ENCODE measurements at places on chromosomes 3 and 15.

GRCh38 chr3:124513610-124513997, 216.6 kb upstream of the UMPS start:
- no peak for DNase-seq

GRCh38 chr3:31485196-31485595, 47.5 kb upstream of the STT3B start:
- no peak for DNase-seq

DNA sequence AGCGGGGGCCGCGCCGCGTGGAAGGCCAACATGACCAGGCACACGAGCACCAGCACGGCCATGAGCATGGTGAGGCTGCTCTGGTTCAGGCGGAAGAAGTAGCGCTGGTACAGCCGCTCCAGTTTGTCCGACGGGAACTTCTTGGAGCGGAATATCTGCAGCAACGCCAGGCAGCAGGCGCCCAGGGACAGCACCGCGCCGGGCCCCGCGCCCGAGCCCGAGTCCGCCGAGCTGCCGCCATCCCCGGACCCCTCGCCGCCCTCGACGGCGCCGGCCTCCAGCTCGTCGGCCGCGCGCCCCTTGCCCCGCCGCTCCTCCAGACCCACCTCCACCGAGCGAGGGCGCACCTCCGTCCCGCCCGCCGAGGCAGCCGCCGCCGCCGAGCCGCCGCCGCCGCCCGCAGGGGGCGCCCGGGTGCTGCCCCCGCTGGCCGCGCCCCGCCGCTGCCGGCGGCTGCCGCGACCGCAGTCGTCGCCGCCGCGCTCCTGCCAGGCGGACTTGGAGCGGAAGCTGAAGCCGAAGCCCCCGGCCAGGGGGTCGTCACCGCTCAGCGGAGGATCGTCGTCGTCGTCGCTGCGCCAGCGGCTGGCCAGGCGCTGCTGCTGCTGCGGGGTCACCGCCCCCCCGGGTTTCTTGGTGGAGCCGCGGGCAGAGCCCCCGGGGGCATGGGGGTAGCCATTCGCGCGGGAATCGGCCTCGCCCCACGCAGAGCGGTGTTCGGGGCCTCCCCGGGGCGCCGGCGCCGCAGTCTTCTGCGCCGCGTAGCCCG, 957 bp downstream of the ADCY5 start:
- DNase-seq, result no peak

- DNase-seq, result no peak
Observed at GRCh38 chr3:17639765-17640164, 102.7 kb downstream of the TBC1D5 start.

- DNase-seq, result no peak
Observed at GRCh38 chr3:45541326-45542321, 52.9 kb upstream of the LIMD1 start.

- no peak for DNase-seq
Observed at GRCh38 chr3:124217542-124217941, 225.6 kb upstream of the ROPN1 start.

- DNase-seq, result no peak
Observed at GRCh38 chr3:195076981-195077610, 193.9 kb downstream of the XXYLT1 start.

DNA sequence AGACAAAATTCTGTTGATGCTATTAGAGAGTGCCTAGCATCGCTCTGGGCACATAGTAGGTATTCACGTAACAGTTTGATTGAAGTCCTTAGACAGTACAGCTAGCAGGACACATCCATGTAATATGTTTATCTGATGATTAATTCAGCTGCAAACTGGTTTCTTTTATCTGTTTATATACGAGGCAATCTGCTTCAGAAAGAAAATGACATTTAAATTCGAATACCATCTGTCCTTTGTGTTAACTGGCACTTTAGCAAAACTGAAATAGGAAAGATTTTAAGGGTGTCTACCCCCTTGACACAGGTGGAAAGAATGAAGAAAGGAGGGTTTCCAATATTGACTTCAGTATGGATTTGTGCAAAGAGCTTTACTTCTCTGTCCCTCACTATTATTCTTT, 192.5 kb downstream of the MFSD1 start:
- DNase-seq, result no peak

DNA sequence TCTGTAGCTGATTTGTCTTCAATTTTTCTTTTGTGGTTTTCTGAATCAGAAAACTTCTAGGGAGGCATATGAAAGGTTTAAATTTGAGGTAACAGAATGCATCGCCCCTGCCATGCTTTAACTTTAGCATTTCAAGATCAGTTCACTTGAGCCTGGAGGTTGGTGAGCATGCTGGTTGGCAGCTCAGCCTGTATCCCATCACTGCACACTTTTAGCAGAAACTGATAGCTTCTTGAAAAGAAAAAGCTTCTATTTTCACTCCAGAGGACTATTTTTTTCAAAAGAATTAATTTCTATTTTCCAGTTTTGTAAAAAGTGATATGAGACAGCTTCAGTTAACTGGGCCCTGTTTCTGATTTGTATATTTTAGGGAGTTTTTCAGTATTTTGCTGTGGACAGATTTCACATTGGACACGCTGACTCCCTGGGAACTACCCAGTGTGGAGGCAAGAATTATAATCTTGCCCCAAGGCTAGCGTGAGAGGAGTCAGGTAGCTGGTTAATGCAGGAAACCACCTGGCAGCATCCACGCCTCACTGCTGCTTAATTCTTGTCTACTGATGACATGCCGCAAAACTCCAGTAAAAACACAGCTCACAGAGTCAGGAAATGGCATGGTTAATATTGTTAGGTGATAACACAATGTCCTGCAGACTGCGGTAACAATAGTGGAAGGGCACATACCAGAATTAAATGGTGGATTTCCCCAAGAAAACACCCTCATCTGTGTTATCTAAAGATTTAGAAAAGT, 71.4 kb downstream of the DUT start:
- no peak for DNase-seq

DNA sequence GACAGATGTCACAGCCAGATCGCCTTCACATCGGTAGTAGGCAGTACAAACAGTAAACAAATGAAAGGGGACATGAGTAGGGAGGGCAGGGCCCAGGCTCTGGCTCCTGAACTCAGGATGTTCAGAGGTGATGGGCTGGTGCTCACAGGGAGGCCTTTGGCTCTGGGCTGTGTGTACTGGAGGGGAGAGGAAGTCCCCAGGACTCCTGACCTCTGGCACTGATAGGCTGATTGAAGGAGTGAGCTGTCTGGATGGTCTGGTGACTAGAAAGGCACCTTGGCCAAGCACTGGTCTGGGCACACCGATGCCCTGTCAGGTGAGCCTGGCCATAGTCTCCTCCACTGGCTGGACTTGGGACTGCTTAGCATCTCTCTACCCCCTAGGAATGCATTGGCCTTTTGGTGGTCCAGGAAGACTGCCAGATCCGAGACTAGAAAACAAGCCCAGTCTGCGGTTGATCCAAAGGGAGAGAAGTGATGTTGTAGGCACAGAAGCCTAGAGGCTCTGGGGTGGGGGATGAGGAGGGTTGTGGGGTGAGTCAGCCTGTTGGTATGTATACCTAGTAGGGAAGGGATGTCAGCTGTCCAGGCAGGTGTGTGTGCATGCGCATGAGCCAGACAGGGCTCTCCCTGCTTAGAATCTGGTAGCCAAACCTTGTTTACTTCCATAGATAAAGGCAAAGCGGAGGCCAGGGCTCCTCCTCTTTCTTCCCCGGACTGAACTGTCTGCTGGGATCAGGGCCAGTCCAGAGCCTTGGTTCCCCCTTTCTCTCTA, 1.9 kb downstream of the SPINT1 start:
- DNase-seq, result no peak

DNA sequence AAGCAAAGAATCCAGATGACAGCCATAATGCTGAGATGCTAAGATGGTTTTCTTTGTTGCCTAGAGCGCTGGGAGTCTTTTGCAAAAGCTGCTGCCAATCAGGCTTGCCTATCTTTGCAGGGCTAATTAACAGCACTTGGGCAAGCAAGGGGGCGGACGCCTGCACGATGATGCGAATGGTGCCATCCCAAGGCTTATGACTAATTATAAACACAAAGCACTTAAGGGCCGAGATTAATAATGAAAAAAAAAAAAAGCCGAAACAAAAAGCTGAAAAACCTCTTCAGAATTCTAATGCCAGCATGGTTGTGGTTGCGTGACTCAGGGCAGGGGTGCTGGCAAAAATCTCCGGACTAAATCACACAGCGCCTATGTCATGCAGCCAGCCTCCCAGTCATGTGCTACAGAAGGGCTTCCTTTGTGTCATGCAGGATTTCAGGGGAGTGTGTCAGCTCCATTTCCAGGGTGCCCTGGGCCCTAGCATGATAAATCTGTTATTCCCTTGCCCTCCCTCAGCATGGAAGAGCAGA, 185.0 kb upstream of the ANKRD28 start:
- no peak for DNase-seq

GRCh38 chr3:60854791-60855190, 396.5 kb downstream of the FHIT start:
- no peak for DNase-seq

GRCh38 chr3:123412076-123412475, 36.8 kb downstream of the ADCY5 start:
- no peak for DNase-seq

GRCh38 chr3:88057630-88058305, 1.0 kb downstream of the CGGBP1 start:
- DNase-seq, result no peak

GRCh38 chr3:193865896-193866480, 270.0 kb upstream of the HES1 start:
- DNase-seq, result no peak

DNA sequence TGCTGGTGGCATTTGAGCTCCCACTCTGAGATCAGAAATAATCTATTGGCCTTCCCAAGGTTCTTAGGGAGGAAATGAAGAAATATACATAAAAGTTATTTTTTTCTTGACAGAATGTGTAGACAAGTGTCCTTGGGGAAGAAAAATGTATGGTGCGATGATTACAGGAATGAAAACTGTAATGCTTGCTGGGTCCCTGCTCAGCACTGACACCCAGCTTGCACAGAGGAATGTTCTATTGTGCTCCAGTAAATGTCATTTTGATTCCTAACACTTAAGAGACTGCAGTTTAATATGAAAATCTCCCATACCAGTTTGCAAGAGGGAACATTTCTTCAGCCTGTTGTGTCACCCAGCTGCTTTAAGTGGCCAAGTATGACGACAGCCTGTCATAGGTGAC, 271.3 kb upstream of the TPM1 start:
- no peak for DNase-seq

- no peak for DNase-seq
Observed at GRCh38 chr3:177174607-177175170, 22.6 kb downstream of the TBL1XR1 start.

DNA sequence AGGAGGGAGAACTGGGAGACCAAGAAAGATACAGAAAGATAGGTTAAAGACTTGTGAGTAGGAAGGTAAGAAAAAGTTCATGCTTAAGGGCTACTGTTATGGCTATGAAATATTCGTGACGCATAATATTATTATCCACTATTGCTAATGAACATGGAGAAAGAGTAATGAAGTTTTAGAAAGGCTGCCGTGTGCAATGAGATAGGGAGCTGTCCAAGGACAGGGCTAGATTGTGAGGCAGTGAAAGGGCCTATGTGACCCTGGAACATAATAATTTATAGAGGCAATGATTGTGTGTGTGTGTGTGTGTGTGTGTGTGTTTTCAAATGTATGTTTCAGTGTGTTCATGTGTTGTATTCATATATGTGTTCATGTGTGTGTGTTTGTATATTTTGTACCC, 27.7 kb downstream of the MBNL1 start:
- DNase-seq, result no peak

GRCh38 chr3:114449271-114450007, 155.6 kb downstream of the TIGIT start:
- no peak for DNase-seq

DNA sequence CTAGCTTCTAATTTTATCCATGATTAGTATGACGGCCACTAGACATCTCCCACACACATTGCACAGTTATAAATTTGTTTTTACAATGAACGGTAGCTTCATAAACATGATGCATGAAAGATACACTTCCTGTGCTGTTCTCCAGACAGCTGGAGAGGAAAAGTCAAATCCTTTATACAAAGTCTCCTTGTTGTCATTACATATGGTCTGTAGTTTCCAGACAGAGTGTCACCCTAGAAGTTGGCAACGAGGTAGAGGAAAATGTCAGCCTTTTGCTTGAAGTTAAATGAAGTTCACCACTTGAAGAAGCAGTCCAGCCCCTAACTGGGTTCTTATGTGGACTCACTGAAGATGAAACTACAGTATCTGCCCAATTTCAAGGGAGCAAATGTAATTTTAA, 253.0 kb upstream of the P2RY1 start:
- DNase-seq, result no peak

- no peak for DNase-seq
Observed at GRCh38 chr3:123158330-123158729, 43.4 kb upstream of the SEC22A start.

DNA sequence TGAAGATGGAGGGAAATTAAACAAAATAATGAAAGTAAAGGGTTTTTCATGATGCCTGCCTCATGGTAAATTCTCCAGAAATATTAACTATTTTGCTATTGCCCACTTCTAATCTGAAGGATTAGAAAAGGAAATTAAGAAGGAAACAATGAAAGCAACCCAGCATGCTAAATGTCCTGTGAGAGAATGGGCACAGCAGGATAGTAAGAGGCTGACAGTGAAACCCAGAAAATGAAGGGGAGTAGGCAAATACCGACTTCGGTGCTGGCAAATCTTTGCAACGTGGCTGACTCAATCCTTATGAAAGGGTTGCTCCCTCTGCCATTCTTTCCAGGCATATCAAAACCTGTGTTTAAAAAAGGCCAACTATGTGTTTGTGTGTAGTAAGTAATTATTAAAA, 147.5 kb upstream of the SYNPR start:
- no peak for DNase-seq

GRCh38 chr3:156579427-156579851, 24.5 kb upstream of the SSR3 start:
- no peak for DNase-seq

DNA sequence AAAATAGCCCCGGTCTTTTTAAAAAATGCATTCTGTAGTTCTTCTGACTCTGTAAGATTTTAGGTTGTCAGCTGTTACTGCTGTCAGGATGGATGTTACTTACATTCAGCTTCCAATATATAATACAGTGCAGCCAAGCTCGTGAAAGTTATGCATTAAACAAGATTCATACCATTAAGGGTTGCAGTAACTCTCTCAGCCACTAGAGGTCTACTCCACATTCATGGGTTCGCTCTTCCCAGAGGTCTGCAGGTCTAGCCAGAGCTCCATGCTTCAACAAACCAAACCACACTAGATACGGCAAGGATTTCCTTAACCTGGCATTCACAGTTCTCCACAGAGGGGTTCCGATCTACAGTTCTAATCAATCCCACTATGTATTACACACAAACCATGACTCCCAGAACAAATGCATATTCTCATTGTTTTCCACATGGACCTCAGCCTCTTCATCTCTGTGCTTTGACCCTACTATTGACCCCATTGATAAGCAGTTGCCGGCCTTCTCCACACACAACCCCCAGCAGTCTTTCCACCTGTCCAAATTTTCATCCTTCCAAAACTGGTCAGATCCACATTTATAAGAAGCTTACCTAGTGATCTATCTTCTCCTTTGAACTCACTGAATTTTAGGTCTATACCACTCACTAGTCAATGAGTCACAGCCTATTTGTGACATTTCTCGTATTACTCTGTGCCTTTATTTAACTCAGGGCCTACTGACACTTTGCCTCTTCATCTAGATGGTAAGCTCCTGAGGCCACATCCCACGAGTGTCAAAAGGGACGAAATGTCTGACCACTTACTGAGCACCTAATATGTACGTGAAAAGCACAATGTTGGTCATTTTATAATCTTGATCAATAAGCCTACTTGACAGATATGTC, 33.7 kb downstream of the RORA start:
- DNase-seq, result no peak

Measured in activated CD8-positive, alpha-beta memory T cell treated with anti-CD3 and anti-CD28 coated beads for 4 hours (primary cell).